GF-D8 (cell line): ENCODE measurements at places on chromosomes 7 and 10.

DNA sequence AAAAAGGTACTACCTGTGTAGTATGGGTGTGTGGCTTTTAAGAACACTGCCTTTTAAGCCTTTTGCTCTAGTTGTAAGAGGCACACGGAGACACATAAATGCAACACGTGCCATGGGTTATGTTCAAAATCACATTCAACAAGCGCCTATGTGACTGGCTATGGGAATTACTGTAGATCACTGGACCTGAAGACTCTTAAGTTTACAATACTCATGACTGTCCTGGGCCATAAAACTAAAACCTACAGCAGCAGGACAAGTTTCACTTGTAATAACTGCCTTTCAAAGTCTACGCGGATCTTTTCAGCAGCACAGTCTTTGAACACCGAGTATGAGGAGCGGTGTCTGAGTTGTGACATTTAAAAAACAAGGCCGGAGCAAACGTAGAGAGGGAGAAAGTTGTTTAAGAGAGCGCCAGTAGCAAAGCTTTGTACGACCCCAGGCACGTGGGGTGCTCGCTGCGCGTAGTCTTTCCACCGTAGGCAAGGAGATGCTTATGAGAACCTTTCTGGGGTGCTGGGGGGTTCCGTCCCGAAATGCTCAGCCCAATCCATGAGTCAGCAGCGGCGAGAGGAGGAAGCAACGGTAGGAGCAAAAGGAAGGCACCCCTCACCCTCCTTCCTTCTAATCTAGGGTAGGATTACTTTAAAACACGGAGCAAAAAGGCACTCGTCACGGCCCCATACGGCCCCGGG lies 662 bp downstream of the DNAJC2 start:
- peak; percentile 8 for DNase-seq

DNA sequence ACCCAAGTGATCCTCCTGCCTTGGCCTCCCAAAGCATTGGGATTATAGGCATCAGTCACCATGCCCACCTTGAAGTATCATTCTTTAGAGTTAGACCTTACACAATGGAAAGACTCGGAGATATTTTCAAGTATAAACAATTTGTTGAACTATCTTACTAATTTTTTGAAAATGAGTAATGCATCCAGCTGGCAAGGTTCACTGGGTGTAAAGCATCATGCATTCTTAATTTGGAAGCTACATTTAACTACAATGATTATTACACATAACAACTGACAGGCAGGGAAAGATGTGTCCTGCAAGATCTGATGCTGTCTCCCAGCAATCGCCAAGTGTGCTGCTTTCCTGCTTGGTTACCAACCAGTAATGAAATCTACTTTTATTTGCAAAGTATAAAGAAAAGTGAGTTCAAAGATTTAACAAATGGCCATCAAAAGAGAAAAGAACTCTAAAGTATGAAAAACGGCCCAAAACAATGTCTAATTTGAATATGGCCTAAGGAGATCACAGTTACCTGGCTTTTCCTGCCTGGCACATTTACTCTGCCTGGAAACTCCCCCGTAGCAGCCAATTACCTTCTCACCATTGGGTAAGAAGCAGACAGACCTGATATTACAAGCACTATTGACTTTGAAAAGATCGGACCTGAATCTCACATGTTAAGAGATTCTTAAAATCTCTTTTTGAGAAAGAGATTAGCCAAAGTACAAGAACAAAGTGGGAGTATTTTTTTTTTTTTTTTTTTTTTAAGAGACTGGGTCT lies 59.3 kb upstream of the NMT2 start:
- no peak for DNase-seq

DNA sequence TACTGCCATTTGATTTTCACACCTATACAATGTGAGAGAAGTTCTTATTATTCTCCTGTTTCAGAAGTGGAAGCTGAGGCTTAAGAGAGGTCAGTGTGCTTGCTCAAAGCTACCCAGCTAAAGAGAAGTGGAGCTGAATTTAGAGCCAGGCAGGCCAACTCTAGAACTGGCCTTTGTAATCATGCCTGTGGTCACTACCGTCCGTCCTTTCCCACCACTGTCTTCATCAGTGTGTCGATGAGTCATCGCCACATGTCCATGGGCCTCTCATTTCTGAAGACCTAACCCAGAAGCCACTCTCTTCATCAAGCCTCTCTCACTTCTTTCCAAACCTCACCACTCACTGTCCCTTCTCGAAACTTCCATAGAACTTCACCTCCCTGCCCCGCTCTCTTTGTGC lies 237.8 kb downstream of the KIAA1217 start:
- DNase-seq: no peak

- no peak for DNase-seq
These were observed 5.8 kb downstream of the KNDC1 start for GRCh38 chr10:133165556-133166503.

- DNase-seq: no peak
These were observed 251.7 kb upstream of the PITRM1 start for GRCh38 chr10:3424111-3424851.

- DNase-seq: no peak
These were observed 8.9 kb downstream of the HK1 start for GRCh38 chr10:69287181-69287580.

DNA sequence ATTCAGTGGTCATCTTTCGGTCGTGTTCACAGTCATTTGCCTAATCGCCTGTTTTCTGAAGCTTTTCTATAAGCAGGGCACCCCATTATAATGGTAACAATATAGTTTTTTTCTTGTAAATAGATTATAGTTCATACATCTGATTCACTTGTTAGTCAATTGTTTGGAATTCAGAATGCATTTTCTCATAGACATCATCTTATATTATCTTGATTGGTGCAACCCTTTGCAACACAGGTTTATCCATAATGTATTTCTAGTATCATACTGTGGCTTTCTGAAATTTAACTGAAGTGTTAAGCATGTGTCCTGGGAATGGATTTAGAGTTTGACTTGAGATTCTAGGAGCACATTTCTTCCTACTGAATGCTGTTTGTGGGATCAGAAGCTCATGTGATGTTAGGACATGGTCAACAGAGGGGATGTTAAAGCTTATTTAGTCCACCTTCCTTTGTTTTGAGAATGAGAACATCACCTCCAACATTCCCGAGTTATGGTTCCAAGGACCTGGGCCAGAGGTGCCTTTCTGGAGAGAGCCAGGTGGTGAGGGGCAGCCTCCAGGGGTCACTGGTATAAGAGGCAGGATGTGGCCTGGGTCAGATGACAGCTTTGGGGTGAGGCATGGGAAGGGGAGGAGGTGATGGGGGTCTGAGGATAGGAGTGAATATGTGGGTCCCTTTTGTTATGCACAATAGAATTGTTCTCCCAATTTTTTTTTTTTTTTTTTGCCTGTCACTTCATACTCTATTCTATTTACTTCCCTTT lies 415.6 kb downstream of the EXOC4 start:
- no peak for DNase-seq

GRCh38 chr7:66380272-66380888 lies 175.2 kb downstream of the TPST1 start:
- no peak for DNase-seq

DNA sequence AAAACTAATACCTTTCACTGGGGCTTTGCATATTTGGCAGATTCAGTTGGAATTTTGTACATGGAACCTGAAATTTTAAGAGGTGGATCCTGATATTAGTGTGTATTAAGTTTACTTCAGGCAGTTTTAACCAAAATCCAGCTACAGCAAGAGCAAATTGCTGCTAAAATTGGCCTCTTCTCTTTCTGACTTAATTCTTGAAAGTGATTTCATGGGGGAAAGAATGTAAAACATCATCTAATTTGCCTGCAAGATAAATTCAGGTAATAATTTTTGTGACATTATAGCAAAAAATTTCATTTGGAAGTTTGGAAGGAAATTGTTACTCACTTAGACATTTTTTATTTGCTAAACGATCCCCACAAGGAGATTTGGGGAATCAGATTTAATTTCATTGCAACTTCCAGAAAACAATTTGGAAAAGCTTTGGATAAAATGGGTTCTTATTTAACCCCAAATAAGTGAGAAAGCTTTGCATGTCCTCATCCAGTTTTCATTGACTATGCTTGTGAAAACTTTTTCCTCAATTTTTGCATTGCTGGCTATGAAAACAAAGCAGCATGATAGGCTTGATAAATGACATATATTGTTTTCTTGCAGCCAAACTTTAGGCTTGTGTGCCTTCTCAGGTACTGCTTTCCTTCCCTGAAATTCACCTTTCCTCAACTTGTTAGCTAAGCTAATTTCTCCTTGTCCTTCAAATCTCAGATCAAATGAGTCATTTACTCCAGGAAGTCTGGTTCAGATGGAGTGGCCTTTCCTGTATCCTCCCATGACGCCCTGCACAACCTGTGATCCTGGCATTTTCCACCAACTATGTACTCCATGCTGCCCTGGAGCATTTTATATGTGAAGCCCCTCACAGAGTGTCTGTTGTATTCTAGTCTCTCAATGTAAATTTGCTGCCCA lies 27.4 kb upstream of the ZNF438 start:
- no peak for DNase-seq

- no peak for DNase-seq
These were observed 122.4 kb upstream of the PPP2R2D start for GRCh38 chr10:131778385-131778784.
